ENCODE measurements at places on chromosomes 16 and 17.

DNA sequence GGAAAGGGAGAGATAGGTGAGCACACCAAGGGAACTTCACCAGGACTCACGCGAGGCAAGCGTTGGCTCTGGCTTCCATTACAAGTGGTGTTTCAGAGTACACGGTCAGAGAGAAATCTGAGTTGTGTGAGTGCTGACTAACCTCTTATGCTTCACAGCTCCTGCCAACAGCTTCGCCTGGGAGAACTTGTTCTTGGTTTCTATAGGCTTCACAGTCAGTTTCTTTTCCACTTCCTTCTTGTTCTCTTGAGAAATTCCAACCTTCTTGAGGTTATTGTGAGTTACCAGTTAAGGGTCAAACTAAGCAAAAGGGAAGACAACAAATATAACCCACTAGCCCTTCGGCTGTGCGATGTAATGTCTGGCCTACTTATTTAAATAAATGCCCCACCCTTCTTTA is 18.9 kb downstream of the PSME3IP1 start:
- peak; percentile 67 for DNase-seq

GRCh38 chr17:65121916-65122806 is 15.0 kb upstream of the RGS9 start:
- DNase-seq = no peak

GRCh38 chr16:85823328-85823920 is 23.9 kb downstream of the COX4I1 start:
- DNase-seq = no peak

- DNase-seq = no peak
Measured at GRCh38 chr17:65066901-65067300, 10.4 kb upstream of the GNA13 start.

- DNase-seq = no peak
Measured at GRCh38 chr16:21620592-21620991, 21.2 kb downstream of the METTL9 start.

DNA sequence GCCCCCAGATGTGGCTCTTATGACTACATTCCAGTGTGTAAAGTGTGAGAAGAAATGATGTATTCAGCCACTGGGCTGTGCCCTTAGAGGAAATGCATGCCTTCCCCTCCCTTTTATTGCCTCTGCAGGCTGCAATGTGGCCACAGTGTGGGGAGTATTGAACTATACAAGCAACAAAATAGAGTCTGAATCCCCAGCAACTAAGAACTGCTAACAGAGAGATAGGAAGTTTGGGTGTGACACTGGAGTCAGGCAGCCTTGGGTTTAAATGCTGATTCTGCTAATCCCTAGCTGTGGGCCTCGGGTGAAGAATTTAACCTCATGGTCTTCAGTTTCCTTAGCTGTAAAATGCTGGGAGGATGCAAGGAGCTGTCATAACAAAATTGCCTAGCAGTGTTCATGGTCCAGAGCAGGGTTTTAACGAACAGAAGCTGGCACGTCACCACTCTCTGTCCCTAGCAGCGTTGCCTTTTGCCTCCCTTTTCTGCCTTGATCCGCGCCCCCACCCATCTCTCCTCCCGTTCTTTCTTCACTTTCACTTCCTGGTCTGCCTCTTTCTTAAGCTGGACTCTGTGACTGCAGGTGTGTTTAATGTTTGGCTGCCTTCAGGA is 50.3 kb downstream of the KPNA2 start:
- no peak for DNase-seq

Data from cardiac fibroblast (primary cell).